ENCODE measurements at places on chromosomes 6 and 20. TPM values are rescaled to one million over a fixed set of nuclear protein-coding genes. Genes with fewer than 3 reads are reported as not detected.

- no peak for DNase-seq
These were observed 28.4 kb upstream of the SLC35A1 start for GRCh38 chr6:87444362-87444761.

GRCh38 chr20:58246346-58246745 lies 17.9 kb upstream of the ANKRD60 start:
- no peak for DNase-seq

DNA sequence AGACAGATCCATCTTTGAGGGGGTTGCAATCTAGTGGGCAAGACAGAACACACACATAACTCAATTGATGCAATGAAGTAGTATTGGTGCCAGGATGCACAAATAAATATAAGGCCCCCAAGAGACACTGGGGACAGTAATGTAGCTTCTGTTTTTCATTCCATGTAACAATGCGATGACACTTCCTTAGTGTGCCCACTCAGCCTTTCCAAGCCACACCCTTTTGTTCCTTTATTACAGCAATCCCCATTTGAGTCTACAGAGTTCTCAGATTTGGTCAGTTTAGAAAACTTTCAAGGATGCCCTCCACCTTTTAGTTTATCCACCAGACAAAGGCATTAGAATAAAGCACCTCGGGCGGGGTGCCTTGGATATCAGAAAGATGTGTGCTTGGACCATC lies 15.5 kb downstream of the TGM3 start:
- DNase-seq = no peak

GRCh38 chr6:143721642-143722041 lies 43.9 kb downstream of the PHACTR2 start:
- no peak for DNase-seq

- no peak for DNase-seq
These were observed 16.6 kb downstream of the B4GALT5 start for GRCh38 chr20:49697071-49697470.

GRCh38 chr6:98687752-98688151 lies 146.6 kb upstream of the POU3F2 start:
- no peak for DNase-seq

DNA sequence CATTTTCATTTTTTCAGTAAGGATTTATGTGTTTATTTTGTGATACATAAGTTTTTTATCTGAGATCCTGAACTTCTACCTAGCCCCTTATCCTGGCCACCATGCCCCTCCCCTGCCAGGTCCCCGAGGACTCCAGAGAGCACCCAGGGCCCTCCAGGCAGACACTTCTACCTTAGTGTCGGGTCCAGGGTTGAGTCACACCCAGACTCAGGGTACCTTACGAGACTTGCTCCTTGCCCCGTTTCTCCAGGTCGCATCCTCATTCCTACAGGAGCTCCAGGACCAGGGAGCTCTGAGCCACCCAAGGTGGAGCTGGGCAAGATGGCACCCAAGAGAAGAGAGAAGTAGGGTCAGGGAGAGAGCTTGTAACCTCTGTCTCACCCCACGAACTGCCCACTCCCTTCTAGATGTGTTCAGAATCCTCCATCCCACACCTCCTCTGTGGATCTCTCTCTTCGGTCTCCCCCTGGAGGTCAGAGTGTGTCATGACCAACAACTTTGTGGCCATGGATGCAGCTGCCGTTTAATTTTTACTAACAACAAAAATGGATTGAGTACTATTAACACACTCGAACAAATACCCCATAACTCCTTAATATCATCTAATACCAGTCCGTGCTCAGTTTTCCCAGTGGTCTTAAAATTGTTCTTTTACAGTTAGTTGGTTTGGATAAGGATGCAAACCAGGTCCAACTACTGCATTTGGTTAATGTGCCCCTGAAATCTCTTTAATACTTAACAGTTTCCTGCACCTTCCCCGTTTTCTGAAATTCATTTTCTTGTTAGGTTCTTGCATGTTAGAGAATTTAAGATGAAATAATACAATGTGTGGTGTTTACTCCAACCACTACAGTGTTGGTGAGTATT lies 130.6 kb upstream of the INSM1 start:
- peak; percentile 43 for DNase-seq

GRCh38 chr6:11092668-11093375 lies 812 bp upstream of the SMIM13 start:
- DNase-seq = no peak

- DNase-seq = no peak
These were observed 140.3 kb downstream of the ANKRD60 start for GRCh38 chr20:58088105-58088504.

DNA sequence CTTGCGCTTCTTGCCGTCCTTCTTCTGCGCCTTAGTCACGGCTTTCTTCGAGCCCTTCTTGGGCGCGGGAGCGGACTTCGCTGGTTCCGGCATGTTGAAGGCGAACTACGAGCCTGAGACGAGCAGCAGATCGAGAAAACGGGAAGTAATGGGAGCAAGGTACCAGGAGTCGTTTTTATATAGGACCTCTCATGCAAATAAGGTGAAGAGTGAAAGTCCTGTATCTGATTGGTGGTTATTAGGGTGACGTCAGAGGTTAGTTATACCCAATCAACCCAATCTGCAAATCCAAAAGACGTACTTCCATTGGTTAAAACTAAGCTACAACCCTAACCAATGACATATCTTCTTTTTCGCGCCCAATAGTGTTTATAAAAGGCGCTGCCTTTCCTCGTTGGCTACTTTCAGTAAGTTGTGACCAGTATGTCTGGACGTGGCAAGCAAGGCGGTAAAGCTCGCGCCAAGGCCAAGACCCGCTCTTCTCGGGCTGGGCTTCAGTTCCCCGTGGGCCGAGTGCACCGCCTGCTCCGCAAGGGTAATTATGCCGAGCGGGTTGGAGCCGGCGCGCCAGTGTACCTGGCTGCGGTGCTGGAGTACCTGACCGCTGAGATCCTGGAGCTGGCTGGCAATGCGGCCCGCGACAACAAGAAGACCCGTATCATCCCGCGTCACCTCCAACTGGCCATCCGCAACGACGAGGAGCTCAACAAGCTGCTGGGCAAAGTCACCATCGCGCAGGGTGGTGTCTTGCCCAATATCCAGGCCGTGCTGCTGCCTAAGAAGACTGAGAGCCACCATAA lies 100.6 kb upstream of the PRSS16 start:
- peak; percentile 89 for DNase-seq

IL17A gene
- total RNA-seq = 35.3 TPM

PACSIN1 gene
- total RNA-seq = 0.10 TPM

SLC17A3 gene
- 0.43 TPM for total RNA-seq

C4A gene
- 4.8 TPM for total RNA-seq

All from activated CD4-positive, alpha-beta memory T cell treated with anti-CD3 and anti-CD28 coated beads for 36 hours (primary cell).